ENCODE measurements at places on chromosomes 5 and 9.

DNA sequence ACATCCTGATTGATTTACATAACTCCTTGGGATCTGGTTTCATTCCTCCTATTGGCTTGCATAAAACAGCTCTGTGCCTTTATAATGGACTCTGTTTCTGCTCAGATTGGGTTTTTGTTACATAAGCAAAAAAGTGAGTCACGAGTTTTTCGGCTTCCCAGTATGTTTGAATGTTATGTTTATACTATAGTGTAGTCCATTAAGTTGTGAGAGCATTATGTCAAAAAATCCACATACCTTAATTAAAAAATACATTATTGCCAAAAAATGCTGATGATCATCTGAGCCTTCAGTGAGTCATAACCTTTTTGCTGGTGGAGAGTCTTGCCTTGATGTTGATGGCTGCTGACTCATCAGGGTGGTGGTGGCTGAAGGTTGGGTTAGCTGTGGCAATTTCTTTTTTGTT is 144.6 kb downstream of the CCDC171 start:
- DNase-seq, result no peak

- DNase-seq, result no peak
Measured at GRCh38 chr5:43523662-43524072, 8.7 kb upstream of the C5orf34 start.

- no peak for DNase-seq
Measured at GRCh38 chr5:10469253-10470050, 27.8 kb downstream of the ROPN1L start.

DNA sequence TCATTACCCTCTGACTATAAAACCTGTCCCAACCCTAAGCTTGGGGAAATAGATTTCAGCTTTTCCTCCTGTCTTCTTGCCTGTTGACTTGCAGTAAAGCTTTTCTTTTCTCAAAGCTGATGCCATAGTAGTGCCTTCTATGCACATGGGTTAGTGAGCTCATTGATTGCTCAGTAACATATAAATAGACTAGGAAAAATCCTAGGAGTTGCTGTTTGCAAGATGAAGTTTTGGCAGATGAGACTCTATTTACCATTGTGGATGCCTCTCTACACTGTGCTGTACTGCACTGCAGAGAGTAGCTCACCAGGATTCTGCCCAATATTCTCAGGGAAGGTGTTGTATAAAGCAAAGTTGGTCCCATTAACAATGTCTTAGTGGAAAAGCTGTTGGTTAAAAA is 262.7 kb upstream of the CD180 start:
- no peak for DNase-seq

DNA sequence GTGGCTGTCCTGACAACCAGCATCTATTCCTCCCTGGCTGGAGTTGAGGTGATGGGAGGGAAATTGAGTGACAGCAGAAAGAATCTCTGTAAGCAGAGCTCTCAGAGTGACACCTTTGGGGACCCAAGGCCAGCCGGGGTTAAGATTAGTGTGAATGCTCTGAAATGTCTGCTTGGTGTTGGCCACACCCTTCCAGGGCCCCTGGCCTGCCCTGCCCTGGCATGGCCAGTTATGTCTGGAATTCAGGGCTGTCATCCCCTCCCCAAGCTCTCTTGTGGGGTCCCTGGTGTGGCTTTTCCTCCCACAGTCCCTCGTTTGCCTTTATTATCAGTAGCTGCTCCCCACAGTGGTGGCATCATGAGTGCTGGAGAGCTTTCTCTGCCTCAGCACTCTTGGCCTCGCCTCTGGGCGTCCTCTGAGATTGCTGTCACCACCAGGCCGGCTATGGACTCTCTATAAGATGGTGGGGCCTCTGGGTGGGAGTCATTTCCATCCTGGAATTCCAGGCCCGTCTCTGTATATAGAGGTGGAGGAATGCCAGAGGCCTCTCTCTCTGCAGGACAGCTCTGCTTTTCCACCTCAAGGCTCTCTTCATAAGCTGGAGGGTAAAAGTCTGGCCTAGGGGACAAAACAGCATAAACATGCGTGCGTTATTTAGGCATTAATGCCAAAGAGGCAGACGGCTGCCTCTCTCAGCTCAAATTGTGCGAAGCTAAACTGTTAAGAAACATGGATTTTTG is 3.6 kb downstream of the TMEM252 start:
- no peak for DNase-seq

GRCh38 chr5:143524338-143524945 is 121.0 kb upstream of the NR3C1 start:
- DNase-seq, result no peak

GRCh38 chr5:15959370-15960164 is 220.0 kb downstream of the MARCHF11 start:
- no peak for DNase-seq

DNA sequence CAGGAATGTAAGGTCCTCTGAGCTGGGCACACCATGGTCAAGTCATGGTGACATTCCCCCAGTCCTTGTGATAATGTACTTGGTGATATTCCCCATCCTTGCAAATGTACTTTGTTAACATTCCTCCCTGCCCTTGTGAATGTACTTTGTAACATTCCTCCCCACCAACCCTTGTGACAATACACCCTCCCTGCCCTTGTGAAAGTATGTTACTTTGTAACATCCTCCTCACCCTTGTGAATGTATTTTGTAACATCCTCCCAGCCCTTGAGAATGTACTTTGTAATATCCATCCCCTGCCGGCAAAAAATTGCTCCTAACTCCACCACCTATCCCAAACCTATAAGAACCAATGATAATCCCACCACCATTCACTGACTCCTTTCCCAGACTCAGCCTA is 53.3 kb downstream of the RAPGEF6 start:
- no peak for DNase-seq

GRCh38 chr9:111222757-111223156 is 107.3 kb downstream of the OR2K2 start:
- DNase-seq, result no peak

DNA sequence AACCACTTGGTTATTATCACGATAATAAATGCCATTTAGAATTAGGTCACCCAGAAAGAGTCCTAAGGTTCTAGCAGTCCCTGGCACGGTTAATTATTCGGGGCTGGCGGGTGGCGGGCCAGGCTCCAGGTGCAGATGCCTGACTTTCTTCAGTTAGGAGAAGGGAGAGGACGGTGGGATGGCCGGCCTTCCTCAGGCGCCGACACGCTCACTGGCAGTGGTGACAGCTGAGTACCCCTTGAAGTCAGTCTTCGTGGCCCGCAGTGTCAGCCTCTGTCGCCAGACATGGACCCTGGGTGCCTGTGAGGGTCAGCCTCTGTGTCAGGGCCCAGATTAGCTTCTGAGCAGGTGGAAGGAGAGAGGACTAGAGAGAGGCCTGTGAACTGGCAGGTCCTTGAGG is 21.1 kb upstream of the EXOC3 start:
- DNase-seq, result no peak

DNA sequence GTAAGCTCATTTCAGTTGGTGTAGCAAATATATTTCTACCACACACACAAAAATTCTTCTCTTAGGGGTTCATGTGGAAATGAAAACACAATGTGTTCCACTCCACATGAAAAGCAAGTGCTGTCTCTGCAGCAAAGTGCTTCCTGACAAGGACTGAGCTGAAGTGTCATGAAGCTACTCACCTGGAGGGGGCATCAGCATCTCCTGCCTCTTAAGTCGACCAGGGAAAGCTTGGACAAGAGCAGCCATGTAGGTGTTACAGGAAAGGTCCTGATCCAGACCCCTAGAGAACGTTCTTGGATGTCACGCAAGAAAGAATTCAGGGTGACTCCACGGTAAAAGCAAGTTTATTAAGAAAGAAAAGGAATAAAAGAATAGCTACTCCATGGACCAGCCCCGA is 62.8 kb downstream of the SV2C start:
- DNase-seq, result no peak

DNA sequence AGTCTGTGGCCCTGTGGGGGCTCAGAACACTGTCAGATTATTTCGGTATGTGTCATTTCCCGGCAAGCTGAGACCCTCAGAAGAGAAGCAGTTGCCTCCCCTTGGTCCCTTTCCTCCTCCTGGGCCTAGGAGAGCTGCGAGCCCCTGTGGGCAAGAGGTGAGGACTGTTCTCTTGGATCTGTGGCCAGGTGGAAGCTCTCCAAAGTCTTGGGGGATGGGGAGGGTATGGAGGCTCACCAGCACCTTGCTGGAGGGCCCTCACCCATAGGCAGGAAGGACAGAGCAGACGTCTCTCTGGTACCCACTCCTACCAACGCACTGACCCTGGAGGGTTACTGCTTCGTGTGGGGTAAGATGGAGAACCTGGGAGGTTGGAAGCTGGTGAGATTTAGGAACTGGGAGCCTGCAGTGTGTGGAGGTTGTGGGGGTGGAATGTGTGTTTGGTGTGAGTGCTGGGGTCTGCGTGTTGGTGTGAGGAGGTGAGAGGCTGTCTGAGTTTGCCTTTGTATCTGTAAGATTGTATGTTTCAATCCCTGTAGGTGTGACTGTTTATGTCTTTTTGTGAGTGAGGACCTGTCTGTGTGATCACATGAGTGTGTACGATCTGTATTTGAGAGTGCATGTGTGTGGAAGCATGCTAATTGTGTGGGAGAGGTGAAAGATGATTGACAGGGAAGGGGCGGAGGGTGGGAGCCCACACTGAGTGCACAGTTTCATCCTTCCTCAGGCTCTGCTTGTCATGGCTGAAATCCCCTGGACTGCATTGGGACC is 52.4 kb upstream of the PSD2 start:
- DNase-seq, result no peak

DNA sequence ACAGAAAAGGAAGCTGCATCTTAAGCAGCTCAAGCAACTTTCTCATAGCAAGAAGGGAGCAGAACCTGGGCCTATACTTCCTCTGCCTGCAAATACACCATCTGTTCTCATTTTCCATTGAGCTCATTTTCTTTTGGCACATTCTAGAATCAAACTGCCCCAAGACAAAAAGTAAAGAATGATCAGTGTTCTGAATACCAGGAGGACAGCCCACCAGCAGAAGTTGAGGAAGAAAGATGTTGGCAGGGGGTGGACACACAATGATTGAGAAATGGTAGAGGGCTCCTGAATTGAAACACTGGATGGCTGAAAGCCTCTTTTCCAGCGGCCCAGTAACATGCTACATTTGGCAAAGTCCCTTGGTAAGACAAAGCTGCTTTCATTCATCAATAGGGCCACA is 171.8 kb downstream of the MED10 start:
- no peak for DNase-seq

GRCh38 chr5:174251305-174252000 is 205.9 kb downstream of the NSG2 start:
- DNase-seq, result no peak

DNA sequence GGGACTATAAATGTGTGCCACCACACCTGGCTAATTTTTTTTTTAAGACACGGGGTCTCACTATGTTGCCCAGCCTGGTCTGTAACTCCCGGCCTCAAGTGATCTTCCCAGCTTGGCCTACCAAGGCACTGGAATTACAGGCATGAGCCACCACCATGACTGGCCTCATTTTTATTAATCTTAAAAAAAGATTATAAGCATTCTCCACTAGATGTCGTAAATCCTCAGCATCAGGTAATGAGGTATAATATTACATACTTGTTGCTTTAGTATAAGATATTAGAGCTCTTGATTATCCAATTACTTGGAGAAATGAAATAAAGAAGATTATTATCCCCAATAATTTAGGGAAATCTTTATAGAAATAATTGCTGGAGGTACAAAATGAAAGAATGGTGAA is 78.2 kb upstream of the HTR1A start:
- no peak for DNase-seq

DNA sequence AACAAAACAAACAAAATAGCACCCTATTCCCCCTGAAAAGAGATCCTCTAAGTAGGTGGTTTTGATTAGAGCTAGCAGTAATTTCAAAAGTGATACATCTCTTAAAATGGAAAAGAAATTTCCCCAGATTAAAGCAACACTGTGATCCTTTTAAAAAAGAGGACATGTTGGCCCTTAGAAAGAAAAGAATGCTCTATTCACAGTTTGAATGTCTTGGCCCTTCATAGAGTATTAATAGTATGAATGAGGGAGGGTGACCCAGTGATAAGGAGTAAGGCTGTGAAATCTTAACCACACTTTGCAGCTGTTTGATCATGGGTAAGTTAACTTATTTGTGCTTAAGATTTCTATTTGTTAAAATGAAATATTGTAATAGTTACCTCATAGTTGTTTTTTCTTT is 467.7 kb upstream of the MEF2C start:
- DNase-seq, result no peak

- DNase-seq, result no peak
Measured at GRCh38 chr5:62786099-62786498, 207.5 kb downstream of the LRRC70 start.

- no peak for DNase-seq
Measured at GRCh38 chr5:158233735-158234322, 374.9 kb upstream of the CLINT1 start.

GRCh38 chr5:173175523-173175922 is 31.2 kb downstream of the BNIP1 start:
- DNase-seq, result no peak

DNA sequence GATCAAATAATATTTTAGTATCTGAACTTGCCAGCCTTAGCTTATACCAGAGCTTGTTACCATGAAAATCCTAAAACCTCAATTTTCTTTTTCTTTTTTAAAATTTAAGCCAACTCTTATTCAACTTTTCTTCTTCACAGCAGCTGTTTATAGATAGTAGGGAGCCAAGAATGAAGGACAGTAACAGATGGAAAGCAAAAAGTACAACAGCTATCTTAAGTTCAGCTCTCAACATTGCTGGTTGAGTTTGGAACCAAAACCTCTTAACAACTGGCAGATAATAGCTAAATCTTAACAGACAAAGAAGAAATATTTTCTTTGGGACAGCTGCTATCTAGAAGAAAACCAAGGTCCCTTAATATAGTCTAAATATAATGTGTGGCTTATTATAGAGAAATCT is 74.7 kb downstream of the PJA2 start:
- DNase-seq, result no peak

- no peak for DNase-seq
Measured at GRCh38 chr5:67806654-67807438, 408.7 kb upstream of the PIK3R1 start.

DNA sequence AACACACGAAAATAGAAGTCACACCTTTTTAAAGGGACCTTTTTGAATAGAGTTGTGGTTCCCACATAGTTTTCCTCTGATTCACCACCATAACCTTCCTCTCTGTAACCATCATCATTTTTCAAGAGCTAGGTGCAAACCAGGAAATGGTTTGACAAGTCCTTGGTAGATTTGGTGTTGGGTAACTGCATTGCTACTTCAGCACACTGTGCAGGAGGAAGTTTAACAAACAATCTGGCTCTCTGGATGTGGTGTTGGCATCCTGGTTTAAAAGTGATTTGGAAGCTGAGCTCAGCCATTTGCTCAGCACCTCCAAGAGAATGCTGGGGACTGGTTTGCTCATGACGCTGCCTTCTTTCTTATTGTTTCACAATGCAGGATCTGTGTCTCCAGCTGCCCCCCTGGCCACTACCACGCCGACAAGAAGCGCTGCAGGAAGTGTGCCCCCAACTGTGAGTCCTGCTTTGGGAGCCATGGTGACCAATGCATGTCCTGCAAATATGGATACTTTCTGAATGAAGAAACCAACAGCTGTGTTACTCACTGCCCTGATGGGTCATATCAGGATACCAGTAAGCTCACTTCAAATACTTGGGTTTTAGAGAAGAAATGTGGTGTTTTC is 213.1 kb downstream of the RFK start:
- no peak for DNase-seq

- DNase-seq, result no peak
Measured at GRCh38 chr5:157857816-157858526, 974 bp downstream of the CLINT1 start.

- DNase-seq, result no peak
Measured at GRCh38 chr5:130164966-130165365, 260.7 kb downstream of the CHSY3 start.
